Ureter (tissue), 1 donor: ENCODE measurements at places on chromosomes 2 and 18. TPM values are rescaled to one million over a fixed set of nuclear protein-coding genes. Genes with fewer than 3 reads are reported as not detected.
A peak's percentile ranks its signal among the peaks of the same experiment; 100 is the strongest.

TUBA4A gene
- 85.1 TPM for total RNA-seq

PAX8 gene
- 160 TPM for total RNA-seq

GALR1 gene
- total RNA-seq: not detected

MC4R gene
- not detected for total RNA-seq

GPR55 gene
- 0.39 TPM for total RNA-seq

SRD5A2 gene
- 0.65 TPM for total RNA-seq

ADD2 gene
- total RNA-seq: 2.1 TPM

CAPN14 gene
- total RNA-seq: 0.62 TPM

PLCD4 gene
- total RNA-seq: 3.9 TPM

FSHR gene
- total RNA-seq: not detected

DNA sequence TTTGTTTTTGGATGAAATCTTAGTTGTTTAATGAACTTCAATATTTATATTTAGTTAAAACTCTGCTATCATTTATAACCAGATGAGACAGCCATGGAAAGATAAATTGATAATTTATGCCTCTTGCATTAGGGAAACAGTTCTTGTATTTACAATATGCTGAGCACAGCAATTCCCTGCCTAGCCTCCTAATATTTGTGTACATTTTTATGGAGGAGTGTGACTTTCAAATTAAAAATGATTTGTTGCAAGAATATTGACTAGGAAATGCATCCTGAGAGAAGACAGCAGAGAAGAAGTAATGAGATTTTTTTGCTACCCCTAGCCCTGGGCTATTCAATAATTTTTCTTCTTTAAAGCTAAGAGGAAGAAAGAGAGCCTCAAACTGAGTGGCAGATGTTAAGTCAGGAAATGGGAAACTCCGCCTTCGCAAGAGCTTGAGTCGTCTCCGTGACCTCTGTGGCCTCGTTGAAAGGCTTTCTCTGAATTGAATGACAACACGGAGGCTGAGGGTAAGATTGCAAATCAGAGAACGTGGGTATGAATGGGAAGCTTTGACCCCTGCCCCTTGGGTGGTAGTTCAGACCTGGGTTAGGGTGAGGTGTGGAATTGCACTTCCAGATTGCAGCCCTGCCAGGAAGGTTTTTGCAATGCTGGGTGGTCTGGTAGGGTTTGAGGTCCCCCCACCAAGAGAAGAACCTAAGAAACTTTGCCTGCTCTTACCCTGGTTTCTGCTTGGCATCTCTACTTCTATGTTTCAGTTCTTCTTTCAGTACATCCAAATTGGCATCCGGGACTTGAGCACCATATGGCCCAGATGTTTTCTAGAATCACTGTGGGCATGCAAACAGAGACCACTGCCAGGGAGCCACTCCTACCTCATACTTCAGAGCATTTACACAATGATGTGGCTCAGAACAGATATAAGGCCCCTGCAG is 210.3 kb upstream of the RBMS1 start:
- no peak for DNase-seq

- no peak for DNase-seq
Measured at GRCh38 chr2:28652217-28652616, 99.4 kb upstream of the PPP1CB start.

DNA sequence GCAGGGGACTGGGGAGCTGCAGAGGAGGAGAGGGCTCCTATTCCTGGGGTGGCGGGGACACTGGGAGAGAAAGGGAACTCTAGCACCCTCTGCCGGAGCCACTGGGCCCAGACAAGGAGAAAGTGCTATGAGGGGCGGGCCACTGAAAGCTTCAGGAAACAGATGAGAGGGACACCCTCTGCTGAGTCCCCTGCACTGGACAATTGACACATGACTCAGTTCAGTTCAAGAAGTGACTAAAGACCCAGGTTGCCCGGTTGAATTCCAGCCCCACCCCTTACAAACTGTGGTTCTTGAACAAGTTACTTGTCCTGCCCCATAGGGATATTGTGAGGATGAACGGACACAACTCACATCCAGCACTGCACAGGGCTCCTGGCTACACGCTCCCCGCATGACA is 5.0 kb downstream of the RUFY4 start:
- DNase-seq: no peak

GRCh38 chr2:238130696-238131628 is 7.5 kb upstream of the KLHL30 start:
- no peak for DNase-seq

DNA sequence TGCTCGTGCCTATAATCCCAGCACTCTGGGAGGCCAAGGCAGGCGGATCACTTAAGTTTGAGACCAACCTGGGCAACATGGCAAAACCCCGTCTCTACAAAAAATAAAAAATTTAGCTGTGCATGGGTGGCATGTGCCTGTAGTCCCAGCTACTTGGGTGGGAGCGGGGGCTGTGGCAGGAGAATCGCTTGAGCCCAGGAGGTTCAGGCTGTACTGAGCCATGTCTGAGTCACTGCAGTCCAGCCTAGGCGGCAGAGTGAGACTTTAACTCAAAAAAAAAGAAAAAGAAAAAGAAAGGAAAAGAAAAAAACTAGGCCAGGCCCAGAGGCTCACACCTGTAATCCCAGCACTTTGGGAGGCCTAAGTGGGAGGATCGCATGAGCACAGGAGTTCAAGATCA is 30.8 kb downstream of the TWSG1 start:
- no peak for DNase-seq

DNA sequence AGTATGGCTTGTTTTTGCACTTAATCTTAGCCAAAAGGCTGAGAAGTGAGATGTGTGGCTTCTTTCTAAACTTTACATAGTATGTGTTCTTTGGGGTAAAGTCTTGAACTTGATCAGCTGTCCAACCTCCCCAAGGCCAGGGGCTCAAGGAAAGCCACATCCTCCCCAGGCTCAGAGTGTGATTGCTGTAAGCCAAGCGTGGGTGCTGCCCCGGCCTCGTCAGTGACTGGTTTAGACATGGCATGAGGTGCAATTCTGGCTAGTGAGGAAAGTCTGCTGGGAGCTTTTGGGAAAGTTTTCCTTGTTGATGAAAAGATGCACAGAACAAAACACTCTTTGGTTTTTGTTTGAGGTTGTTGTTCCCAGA is 40.2 kb downstream of the TMEM177 start:
- no peak for DNase-seq

DNA sequence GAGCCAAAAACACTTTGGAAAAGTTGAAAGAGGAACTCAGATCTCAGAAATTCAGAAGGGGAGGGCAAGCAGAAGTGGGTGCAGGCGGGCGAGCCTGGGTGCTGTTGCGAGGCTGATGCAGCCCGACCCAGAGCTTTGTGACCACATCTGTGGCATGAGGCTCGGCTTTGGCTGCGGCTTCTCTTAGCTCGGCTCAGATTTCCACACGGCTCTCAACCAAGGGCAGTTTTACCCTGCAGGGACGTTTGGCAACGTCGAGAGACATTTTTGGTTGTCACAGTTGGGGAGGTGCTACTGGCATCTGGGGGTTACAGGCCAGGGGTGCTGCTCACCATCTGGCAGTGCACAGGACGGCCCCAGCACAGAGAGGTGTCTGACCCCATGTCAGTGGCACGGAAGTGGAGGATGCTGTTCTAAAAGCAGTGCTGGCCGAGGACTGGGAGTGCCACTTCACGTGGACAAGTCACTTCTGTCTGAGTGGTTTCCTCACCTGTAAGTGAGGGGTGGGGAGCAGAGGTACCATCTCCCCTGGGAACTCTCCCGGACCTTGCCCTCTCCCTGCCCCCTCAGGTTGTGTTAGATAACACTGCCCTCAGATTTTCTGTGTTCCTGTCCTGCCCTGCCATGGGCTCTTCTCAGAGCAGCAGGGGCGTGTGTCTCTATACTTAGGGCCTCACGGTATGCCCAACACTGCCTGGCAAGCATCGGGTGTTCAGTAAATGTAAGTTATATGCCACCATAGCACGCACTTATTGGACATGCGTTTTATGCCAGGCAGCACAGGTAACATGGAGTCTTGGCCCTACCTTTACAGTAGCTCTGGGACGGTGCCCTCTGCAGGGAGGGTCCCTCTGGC is 48.7 kb upstream of the FAHD2A start:
- DNase-seq: peak; percentile 28

DNA sequence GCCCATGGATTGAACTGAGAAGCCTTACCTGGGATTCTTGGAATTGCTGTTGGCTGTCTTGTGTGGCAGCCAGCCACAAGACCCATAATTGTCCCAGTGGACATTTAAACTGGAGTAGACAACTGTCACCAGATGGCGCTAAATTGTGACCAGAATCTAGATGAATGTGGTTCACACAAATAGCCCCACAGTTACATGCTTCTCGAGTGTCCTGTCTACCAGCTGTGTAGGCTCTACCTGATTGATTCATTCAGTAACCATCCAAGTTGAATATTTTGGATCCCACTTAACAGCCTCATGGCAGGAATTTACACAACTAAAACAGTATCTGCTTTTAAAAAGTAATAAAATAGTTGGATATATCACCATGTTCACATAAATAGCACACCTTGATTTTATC is 73.2 kb downstream of the MAP4K4 start:
- DNase-seq: no peak

DNA sequence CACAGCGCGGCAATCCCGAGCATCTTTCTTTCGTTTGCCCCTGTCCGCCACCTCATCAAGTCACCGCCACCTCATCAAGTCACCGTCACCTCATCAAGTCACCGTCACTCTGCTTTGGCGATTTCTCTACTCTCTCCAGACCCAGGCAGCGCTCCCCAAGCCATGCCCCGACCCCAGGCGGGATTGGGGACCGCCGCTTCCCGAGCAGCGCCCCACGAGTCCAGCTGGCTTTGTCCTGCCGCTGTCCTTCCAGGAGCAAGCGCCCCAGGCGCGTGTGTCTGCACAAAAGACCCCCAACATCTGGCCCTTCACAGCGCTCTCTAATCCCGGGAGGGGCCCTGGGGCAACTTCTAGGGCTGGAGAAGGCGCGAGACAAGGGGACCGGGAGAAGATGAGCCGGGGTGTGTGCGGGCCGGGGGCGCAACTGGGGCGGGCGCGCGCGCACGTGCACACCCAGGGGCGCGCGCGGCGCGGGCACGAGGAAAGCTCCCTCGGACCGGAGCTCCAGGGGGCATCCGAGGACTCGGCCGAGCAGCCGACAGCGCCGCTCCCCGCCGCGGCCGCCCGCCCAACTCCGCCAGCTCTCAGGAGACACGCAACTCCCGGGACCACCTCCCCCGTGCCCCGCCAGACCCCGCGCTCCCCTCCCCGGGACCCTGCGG is 633 bp upstream of the RNF152 start:
- peak; percentile 57 for DNase-seq

GRCh38 chr2:175048275-175048674 is 43.1 kb upstream of the CHN1 start:
- no peak for DNase-seq

DNA sequence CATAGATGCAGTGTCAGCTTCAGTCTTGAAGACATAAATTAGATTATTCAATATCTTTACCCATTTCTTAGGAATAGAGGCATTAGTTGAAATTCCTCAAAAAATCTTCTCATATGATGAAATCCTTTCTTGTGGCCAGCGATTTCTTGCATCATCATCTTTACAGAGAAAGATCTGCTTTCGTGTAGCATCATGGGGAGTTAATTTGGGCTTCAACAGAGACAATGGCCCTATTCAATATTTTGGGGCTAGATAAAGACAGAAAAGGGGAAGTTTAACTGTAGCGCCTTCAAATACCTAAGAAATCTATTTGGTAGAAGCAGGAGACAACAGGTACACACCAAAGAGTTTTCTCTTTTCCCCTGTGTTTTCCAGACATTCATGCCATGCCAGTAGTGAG is 73.8 kb downstream of the TGFA start:
- no peak for DNase-seq

DNA sequence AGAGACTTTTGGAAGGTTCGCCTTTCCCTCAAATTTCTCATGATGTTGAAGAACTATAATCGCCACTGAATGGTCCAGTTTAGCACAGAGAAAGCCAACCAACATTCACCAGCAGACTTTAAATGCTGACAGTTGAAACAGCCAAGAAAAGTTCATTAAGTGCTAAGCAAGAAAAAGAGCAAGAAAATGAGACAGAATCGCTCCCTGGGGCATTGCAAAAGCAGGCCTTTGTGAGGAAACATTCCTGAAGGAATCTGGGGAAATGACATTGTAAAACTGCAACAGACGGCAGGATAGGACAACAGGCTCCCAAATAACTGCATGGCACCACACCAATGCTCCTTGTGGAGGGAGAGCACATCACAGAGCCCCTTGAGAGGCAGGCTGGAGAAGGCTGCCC is 269.3 kb upstream of the ID2 start:
- no peak for DNase-seq

DNA sequence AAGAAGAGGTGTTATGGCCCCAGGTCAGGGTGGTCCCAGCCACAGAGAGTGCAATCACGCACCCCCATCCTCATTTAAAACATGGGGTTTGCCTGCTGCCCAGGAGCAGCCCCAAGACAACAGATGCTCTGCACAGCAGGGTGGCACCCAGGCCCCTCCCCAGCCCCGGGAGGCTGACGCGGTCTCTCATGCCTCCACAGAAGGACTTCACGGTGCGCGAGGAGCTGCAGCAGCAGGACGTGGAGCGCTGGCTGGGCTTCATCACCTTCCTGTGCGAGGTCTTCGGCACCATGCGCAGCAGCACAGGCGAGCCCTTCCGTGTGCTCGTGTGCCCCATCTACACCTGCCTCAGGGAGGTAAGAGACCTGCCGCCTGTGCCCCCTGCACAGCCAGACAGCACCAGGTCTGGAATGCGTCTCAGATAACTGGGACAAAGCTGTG is 133.7 kb downstream of the SMAD7 start:
- peak; percentile 17 for DNase-seq

GRCh38 chr2:144695657-144696056 is 175.7 kb upstream of the ZEB2 start:
- no peak for DNase-seq

DNA sequence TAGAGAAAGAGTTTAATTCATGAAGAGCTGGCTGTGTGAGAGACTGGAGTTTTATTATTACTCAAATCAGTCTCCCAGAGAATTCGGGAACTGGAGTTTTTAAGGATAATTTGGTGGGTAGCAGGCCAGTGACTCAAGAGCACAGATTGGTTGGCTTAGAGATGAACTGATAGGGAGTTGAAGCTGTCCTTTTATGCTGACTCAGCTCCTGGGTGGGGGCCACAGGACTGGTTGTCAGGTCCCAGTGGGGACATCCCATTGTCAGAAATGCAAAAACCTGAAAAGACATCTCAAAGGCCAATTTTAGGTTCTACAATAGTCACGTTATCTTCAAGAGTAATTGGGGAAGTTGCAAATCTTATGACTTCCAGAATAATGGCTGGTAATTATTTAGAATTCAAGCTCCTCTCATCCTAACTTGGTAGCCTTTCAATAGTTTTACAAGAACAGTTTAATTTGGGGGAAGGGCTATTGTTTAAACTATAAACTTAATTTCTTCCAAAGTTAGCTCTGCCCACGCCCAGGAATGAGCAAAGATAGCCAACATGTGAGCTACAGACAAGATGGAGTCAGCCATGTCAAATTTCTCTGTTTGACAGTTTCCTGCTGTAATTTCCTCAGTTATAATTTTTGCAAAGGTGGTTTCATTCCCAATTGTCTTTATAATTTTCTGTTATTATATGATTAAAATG is 149.4 kb upstream of the SLC39A10 start:
- DNase-seq: no peak

- DNase-seq: no peak
Measured at GRCh38 chr2:216387262-216387661, 15.0 kb upstream of the MARCHF4 start.

GRCh38 chr2:12430407-12431133 is 286.2 kb upstream of the TRIB2 start:
- no peak for DNase-seq
